GM23248 (cell line): ENCODE measurements at places on chromosomes 3 and 15.
A peak's percentile ranks its signal among the peaks of the same experiment; 100 is the strongest.

DNA sequence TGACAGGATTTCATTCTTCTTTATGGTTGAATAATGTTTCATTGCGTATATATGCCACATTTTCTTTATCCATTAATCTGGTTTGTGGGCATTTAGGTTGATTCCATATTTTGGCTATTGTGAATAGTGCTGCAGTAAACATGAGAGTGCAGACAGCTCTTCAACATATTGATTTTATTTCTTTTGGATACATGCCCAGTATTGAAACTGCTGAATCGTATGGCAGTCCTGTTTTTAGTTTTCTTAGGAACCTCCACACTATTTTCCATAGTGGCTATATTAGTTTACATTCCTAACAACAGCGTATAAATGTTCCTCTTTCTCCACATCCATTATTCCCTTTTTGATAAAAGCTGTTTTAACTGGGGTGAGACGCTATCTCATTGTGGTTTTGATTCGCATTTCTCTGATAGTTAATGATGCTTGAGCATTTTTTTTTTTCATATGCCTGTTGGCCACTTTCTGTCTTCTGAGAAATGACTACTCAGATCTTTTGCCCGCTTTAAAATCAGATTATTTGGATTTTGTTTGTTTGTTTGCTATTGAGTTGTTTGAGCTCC is 21.7 kb downstream of the AQP9 start:
- no peaks in the 10 kb centered on the region for H3K36me3 ChIP-seq
- no peak for DNase-seq
- no peak overlapping the region for H3K27ac ChIP-seq
- H3K4me3 ChIP-seq = no peak overlapping the region
- no peaks in the 10 kb centered on the region for H3K27me3 ChIP-seq

GRCh38 chr15:99399618-99400017 is 148.3 kb downstream of the LRRC28 start:
- DNase-seq = peak; percentile 50
- H3K4me1 ChIP-seq = peaks cover 11% of the 10 kb centered on the region; the same call in 1 of the 2 replicates
- no peak overlapping the region for H3K27ac ChIP-seq
- no peaks in the 10 kb centered on the region for H3K36me3 ChIP-seq

GRCh38 chr3:45759851-45760250 is 36.5 kb downstream of the SLC6A20 start:
- no peaks in the 10 kb centered on the region for H3K4me1 ChIP-seq
- DNase-seq = no peak
- no peak overlapping the region for H3K27ac ChIP-seq
- peaks cover 18% of the 10 kb centered on the region for H3K27me3 ChIP-seq

- DNase-seq = peak; percentile 14
- no peaks in the 10 kb centered on the region for H3K27me3 ChIP-seq
- no peaks in the 10 kb centered on the region for H3K4me1 ChIP-seq
- H3K4me3 ChIP-seq = no peak overlapping the region
These were observed 26.1 kb downstream of the KCNMB2 start for GRCh38 chr3:178562143-178562946.

- H3K36me3 ChIP-seq = 0 out of 2 replicates have a peak, but pooled peaks cover 2% of the 10 kb centered on the region
- peak; percentile 96 for DNase-seq
- no peaks in the 10 kb centered on the region for H3K27me3 ChIP-seq
- H3K4me1 ChIP-seq = peaks cover 17% of the 10 kb centered on the region
- H3K27ac ChIP-seq = 0 out of 2 replicates have a peak within 1 kb of the TSS, but pooled peaks have one; percentile 8
- peak within 1 kb of the TSS; percentile 100 for H3K4me3 ChIP-seq
These were observed at the start of gene MYLK for GRCh38 chr3:123884203-123884831. MYLK (minus strand) TSS chr3:123884332; CDS start chr3:123793841, 90,491 bp downstream.
